ENCODE measurements at places on chromosomes 4 and X. TPM values are rescaled to one million over a fixed set of nuclear protein-coding genes. Genes with fewer than 3 reads are reported as not detected.

GRCh38 chrX:2632533-2633504, 58.3 kb upstream of the CD99 start:
- no peak for DNase-seq
- H3K27ac ChIP-seq = no peak overlapping the region
- H3K27me3 ChIP-seq = no peaks in the 10 kb centered on the region
- H3K4me3 ChIP-seq = no peak overlapping the region

DNA sequence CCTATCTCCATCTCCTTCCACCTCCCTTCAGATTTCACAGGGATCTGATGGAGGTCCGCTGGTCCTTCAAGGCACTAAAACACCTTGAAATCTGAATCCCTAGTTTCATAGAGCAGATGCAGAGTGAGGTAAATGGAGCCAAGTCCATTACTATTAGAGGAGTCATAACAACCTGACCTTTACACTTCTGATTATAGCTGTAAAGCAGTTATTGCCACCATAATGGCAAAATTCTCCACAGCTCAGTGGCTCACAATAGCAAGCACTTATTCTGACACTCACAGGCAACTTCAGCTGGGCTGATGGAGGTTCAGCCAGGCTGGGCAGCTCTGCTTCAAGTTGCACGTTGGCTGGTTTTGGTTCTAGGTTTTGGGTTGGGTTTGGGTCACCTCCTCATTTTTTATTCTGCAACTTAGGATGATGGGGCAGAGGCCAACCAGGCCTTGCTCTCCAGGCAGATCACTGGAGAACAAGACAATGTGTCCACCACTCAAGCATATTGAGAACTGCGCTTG, 51.4 kb upstream of the LRAT start:
- DNase-seq = no peak
- H3K4me1 ChIP-seq = no peaks in the 10 kb centered on the region
- no peaks in the 10 kb centered on the region for H3K27me3 ChIP-seq
- no peak overlapping the region for H3K27ac ChIP-seq
- no peaks in the 10 kb centered on the region for H3K36me3 ChIP-seq

The HS6ST2 gene
- total RNA-seq = not detected

The CEP44 gene
- 18.8 TPM for total RNA-seq

The GTPBP6 gene
- 112 TPM for total RNA-seq

Data from T-cell (primary cell).